ENCODE measurements at places on chromosomes 5 and 9.

DNA sequence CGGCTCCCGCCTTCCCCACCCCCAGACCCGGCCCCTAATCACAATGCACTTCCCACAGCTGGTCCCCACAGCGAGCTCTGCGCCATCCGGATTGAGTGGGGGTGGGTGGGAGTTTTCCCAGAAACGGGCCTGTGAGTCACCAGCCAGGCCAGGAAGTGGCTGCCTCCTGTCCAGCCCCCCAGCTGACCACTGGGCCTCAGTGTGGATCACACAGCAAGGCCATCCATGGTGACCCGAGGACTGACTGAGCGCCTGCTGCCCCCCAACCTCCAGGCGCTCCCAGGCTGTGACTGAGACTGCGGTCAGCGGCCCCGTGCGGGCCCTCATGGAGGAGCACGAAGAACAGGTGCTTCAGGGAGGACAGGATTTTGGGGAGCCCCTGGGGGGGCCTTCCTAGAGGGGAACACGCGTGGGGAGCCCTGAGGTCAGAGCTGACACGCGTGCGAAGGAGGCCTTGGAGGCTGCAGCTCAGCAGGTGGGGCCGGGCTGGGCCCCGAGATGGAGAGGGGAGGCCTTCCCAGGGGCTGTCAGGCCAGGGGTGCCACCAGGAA, 48.3 kb upstream of the EGFL7 start:
- no peak for DNase-seq

- DNase-seq: no peak
Measured at GRCh38 chr5:39451276-39451941, 26.6 kb upstream of the DAB2 start.

- no peak for DNase-seq
Measured at GRCh38 chr5:1670351-1670750, 129.3 kb downstream of the MRPL36 start.

DNA sequence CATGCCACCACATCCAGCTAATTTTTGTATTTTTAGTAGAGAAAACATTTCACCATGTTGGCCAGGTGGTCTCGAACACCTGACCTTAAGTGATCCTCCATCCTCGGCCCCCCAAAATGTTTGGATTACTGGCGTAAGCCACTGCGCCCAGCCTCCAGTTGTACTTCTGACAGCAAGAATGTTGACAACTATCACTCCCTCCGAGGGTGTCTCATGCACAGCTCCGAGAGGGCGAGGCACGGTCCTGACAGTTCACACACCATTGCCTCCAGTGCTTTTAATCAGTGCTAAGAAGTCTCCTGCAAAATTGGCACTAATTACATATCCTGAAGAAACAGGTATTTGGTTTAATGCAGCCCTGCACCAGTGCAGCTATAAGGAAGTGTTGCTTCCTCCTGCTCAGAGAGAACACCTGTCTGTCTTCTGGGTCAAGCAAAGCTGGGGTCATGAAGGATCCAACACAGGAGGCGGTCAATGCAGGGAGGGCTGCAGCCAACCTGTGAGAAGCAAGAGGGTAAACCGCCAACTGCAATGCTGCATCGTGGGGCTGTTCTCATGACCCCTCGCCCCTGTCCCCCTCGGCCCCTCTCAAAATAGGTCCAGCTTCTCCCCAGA, 184.0 kb downstream of the MED10 start:
- no peak for DNase-seq

DNA sequence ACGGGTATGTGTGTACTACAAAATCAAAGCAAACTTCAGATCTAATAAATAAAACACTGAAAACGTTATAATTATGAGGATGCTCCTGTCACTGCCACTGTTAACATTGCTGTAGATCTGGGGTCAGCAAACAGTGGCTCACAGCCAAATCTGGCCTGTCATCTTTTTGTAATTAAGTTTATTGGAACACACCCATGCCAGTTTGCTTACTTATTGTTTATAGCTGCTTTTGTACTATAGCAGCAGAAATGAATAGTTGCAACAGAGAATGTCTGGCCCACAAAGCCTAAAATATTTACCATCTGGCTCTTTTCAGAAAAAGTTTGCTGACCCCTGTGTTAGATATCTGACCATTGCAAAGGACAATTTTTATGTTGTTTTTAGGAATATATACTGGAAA, 32.1 kb downstream of the PRRC1 start:
- no peak for DNase-seq

GRCh38 chr9:91694081-91694870, 255.8 kb downstream of the ROR2 start:
- no peak for DNase-seq

DNA sequence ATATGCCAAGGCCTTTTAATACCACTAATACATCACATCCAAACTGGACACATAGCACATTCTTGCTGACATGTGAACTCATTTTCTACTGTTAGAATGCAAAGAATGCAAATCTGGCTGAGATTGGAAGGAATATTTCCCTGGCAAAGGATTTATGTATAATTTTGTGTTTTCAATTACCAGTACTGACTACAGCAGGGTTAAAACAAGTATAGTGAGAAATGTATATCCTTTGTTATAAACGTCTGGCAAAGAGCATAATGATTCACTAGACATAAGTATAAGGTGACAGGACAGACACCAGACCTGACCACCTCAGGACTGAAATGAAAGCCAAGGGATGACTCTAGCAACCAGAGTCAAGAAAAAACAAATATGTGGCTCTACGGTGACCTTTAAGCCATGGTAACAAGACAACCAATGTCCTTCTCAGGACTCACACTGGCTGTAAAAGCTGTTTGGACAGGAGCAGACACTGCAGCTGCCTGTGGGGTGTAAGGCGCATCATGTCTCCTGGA, 95.0 kb downstream of the MRPS27 start:
- no peak for DNase-seq

- DNase-seq: no peak
Measured at GRCh38 chr9:37836386-37836785, 35.8 kb downstream of the DCAF10 start.

Measured in germinal center (tissue), 1 donor.